Ammon's horn (tissue), 1 donor: ENCODE measurements at places on chromosomes 5 and 9.

DNA sequence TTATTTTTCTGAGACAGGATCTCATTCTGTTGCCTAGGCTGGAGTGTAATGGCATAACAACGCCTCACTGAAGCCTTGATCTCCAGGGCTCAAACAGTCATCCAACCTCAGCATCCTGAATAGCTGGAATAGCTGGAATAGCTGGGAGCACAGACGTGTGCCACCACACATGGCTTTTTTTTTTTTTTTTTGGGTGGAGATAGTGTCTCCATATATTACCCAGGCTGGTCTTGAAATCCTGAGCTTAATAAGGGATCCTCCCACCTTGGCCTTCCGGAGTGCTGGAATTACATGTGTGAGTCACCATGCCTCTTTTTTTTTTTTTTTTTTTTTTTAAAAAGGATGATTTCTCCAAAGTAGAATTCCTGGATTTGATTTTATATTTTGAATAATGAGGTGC, 60.7 kb downstream of the NSD1 start:
- no peak for DNase-seq

- no peak for DNase-seq
Observed at GRCh38 chr9:21002040-21002439, 29.4 kb downstream of the HACD4 start.

GRCh38 chr5:1563617-1564181, 39.9 kb upstream of the LPCAT1 start:
- DNase-seq = no peak

DNA sequence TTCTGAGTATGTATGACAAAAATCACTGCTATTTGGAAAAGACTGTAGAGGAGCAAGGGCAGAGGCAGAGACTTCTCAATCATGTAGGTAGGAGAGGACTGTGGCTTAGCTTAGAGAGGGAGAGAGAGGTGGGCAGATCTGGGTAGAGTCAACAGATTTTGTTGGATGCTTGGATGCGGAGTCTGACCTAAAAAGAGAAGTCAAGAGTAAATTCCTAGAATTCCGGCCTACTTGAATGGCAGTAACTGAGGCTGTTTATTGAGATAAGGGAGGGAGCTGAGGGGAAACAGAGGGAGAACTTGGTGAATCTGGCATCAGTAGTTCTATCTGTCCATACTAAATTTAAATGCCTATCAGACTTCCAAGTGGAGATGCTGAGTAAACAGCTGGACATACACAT, 2.4 kb downstream of the TICAM2 start:
- no peak for DNase-seq

DNA sequence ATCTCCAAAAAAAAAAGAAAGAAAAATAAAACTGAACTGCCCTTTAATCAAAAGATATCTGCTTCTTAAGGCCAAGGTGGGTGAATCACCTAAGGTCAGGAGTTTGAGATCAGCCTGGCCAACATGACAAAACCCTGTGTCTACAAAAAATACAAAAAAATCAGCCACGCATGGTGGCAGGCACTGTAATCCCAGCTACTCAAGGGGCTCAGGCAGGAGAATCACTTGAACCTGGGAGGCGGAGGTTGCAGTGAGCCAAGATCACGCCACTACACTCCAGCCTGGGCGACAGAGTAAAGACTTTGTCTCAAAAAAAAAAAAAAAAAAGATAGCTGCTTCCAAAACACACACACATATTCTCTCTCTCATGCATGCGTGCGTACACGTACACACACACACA, 17.8 kb downstream of the SCAI start:
- DNase-seq = no peak

GRCh38 chr9:76049341-76049740, 158.9 kb downstream of the PCSK5 start:
- DNase-seq = no peak

- DNase-seq = no peak
Observed at GRCh38 chr5:127909821-127910220, 173.7 kb upstream of the SLC12A2 start.

DNA sequence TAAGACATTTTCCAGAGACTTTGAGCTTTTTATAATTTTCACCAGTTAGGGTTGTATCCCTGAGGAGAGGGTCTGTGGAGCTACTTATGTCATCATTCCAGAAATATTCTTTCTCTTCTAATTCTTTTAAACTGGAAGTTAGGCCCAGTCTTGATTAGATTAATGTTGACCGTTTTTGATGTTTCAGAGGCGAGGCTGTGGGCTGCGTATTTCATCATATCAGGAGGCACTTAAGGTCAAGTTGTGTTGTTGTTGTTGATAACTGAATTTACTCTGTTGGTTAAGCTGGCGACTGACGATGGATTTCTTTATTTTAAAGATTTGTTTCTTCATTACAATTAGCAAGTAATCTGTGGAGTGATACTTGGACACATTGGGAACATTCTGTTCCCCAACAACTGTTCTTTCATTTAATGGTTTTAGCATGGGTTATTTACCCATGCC, 20.1 kb downstream of the IPO11 start:
- no peak for DNase-seq

- DNase-seq = no peak
Observed at GRCh38 chr5:5014586-5015235, 125.4 kb upstream of the ADAMTS16 start.

GRCh38 chr9:119963798-119964372, 594.6 kb upstream of the BRINP1 start:
- DNase-seq = no peak

GRCh38 chr9:94568250-94568889, 13.5 kb downstream of the PCAT7 start:
- no peak for DNase-seq

- no peak for DNase-seq
Observed at GRCh38 chr9:105026451-105026850, 98.5 kb upstream of the ABCA1 start.

DNA sequence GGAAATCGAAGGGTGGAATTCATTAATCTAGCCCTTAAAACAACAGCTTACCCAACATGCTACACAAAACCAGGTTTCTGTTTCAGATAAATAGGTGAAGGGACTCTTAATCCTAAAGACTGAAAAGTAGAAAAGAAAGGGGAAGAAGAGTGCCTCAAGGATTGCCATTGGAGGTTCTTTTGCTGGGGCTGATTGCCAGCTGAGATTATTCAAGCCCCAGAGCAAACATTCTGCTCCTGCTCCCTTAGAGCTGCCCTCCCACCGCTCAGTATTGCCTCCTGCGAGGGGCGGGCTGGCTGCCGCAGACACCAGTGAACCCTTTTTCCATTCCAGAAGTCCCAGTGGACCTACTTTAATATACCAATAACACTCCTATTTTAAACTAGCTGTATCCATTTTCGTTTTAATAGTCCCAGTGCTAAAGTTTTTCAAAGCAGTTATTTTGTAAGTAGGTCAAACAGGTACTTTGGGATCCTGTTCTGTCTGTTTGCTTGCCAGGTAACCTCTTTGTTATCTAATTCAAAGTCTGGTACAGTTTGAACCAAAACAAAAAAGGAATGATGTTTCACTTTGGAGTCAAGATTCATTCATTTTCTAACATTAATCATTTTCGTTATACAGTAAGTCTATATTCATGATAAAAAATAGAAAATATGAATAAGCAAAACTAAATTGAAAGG, 38.6 kb downstream of the HMGCS1 start:
- DNase-seq = no peak

DNA sequence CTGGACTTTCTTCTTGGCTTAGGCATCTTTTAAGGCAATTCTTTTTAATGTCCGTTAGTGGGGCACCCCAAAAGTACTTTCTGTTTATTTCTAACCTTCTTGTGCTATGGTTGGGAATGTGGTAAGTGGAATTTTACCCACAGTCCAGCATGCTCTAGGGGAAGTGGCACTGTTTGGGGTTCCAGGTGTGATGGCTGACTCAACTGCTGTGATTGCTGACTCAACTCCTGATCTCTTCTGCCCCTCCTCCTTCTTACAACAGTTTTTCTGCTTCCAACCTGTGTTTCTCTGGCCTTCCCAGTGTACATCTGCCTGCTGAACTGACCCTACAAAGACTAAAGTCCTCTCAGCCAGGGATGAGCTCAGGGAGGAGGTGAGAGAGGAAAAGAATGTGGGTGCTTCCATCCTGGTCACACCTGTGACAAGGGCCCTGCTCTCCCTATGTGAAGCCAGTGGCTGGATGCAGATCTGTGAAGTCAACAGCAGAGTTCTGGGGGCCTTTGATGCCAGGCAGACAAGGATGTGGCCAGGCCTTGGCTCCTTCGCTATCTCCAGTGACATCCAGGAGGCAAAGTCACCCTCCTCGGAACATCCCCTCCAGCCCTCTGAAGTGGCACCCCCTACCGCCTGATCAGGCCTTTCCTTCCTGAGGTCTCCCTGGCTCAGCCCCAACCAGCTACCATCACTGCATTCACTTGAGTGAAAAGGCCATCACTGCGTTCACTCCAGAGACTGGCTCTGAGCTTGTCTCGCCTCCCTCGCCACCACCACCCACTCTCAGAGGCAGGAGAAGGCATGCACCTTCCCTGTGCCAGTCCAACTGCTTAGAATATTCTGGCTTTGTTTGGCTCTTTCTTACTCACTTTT, 72.2 kb downstream of the C5orf15 start:
- no peak for DNase-seq

GRCh38 chr5:159777049-159777660, 139.1 kb upstream of the ADRA1B start:
- peak; percentile 44 for DNase-seq

GRCh38 chr9:90167914-90168313, 474.7 kb downstream of the DIRAS2 start:
- DNase-seq = no peak

- no peak for DNase-seq
Observed at GRCh38 chr9:32010322-32010721, 374.1 kb upstream of the ACO1 start.

GRCh38 chr5:94057655-94058054, 316.3 kb upstream of the POU5F2 start:
- no peak for DNase-seq

DNA sequence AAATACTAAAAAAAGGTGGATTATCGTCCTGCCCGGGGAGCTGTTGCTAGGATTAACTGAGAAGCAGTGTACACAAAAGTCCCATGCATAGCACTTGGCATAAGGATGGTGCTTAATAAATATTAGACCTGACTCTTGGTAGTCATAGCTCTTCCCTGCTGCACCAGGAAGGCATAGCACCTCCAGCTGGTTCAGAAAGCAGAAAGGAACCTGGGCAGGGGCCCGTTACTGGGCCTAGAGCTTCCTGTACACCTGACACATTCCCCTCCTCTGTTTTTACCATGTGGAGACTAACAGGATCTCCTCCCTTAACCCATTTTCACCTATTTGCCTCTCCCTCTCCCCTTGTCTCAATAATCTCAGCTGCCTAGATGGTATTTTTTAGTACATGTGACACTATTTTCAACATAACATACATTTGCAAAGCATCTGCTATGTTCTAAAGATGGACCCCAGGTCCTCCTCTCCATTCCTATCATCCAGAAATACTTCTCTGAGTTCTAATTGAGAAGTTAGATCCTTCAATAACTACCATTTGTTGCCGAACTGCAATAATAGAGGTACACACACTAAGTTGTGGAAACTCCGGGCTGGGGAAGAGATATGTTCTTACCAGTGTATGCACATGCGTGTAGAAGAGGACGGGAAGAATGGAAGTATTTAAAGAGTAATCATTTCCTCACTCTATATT, 3.2 kb upstream of the ANP32B start:
- DNase-seq = no peak

GRCh38 chr5:154059039-154059430, 20.3 kb downstream of the MFAP3 start:
- no peak for DNase-seq

GRCh38 chr9:118595719-118596305, 773.4 kb downstream of the BRINP1 start:
- DNase-seq = peak; percentile 80

DNA sequence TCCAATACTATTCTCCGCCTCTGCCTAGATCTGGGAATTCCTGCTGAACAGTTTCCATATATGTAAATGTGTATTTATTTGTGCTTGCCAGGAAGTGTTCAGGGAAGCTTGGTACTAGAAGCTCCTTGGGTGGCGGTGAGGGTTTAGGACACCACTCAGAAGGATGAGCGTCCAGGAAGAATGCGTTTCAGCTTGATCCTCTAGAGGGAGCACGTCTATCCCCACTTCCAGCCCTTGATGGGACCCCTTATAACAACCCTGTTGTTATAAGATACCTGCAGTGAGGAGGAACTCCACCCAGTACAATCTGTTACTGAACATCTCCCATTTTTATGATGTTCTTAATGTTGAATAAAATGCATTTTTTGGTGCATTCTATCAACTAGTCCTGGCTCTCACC, 88.9 kb downstream of the CYFIP2 start:
- no peak for DNase-seq

- no peak for DNase-seq
Observed at GRCh38 chr9:109418827-109419226, 79.3 kb downstream of the PTPN3 start.

DNA sequence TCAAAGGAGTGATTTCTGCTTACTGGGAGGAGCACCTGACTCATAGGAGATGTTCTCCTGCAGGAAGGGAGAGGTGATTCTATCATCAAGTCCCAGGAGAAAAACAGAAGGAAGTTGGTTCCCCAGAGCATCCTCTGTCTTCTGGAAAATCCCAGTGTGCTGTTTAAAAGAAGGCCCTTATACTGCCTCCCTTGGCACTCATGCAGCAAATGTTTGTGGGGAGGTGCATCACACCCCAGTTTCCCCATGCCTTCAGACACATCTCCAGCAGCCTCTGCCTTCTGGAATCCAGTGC, 63.1 kb downstream of the PPARGC1B start:
- DNase-seq = no peak

GRCh38 chr9:3660936-3661335, 135.1 kb upstream of the RFX3 start:
- no peak for DNase-seq

GRCh38 chr9:4774209-4774608, 18.5 kb upstream of the RCL1 start:
- DNase-seq = peak; percentile 32

GRCh38 chr5:68749077-68749476, 344.7 kb upstream of the SLC30A5 start:
- no peak for DNase-seq

- DNase-seq = no peak
Observed at GRCh38 chr5:66933066-66933465, 263.5 kb downstream of the CD180 start.

DNA sequence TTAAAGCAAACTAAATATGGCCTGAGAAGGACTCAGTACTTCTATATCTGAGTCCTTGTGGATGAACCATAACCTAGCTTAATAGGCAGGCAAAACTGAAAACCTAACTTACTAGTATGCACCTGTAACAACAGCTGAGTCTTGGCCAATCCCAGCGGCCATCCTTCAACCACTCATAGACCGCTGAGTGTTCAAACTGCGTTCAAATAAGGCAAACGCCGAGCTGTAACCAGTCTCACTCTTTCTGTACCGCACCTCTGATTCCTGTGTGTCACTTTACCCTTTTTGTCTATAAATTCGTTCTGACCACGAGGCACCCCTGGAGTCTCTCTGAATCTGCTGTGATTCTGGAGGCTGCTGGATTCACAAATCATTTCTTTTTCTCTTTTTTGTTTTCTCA, 170.5 kb downstream of the COL23A1 start:
- no peak for DNase-seq

DNA sequence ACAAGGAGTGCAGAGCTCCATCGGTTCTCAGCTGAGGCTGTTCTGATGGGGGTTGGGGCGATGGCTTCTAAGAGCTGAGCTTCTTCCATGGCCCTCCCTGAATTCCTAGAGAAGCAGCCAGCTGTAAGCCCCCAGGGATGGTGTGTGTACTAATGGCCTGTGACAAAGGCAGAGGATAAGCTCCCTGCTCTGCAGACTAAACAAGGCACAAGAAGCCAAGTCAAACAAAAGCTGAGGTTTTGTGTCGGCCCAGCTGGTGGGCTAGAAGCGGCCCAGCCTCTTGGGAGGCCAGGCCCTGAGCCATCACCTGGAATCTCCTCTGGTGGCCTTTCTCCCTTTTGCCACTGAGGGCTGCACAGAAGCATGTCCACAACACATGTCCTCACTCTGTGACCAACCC, 75.0 kb upstream of the XPA start:
- no peak for DNase-seq

GRCh38 chr9:82088591-82088990, 100.0 kb downstream of the SPATA31D1 start:
- no peak for DNase-seq
